Esophagus squamous epithelium (tissue), 5 donors: ENCODE measurements at places on chromosomes 16 and 17.

GRCh38 chr17:82789051-82789592, 37.3 kb downstream of the TBCD start:
- no peak for DNase-seq

DNA sequence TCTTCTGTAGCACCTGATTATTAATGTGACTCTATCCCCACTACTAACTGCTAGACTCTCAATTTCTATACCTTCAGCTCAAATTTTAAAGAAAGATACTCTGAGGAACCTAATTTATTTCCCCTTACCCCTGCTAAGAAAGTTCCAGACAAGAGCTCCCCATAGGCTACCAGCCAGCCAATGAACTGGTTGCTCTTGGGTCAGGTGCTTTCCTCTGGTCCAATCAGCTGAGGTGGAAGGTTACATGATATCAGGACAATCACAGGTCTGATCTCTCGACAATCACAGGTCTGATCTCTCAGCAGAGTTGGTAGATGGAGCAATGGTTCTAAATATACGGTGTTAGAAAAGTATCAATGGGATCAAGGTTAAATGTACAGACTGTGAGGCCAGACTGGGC, 86.8 kb downstream of the AXIN2 start:
- DNase-seq, result no peak

DNA sequence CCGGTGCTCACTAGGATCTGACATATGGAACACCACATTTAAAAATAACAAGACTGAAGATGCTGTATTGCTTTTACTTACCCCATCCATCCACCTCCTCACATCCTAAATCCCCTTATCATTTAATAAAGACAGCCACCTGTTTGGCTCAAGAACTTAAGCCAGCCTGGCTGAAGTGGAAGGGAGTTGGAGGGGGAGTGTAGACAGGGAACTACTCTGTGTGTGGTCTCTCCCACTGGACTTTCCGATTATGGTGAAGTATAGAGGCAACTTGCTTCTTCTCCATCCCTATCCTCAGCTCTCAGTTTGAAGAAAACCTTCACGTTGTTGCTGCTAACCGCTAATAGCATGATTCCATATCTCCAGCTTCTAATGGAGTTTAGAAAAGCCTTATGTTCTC, 313.4 kb downstream of the CDH11 start:
- DNase-seq, result no peak

GRCh38 chr17:28247671-28248555, 71.1 kb upstream of the TMEM97 start:
- no peak for DNase-seq

- DNase-seq, result no peak
These were observed 8.1 kb downstream of the TMEM97 start for GRCh38 chr17:28327031-28327607.

GRCh38 chr17:28191018-28191417, 128.0 kb upstream of the TMEM97 start:
- no peak for DNase-seq

- no peak for DNase-seq
These were observed 14.8 kb downstream of the MYLK3 start for GRCh38 chr16:46733319-46733830.

DNA sequence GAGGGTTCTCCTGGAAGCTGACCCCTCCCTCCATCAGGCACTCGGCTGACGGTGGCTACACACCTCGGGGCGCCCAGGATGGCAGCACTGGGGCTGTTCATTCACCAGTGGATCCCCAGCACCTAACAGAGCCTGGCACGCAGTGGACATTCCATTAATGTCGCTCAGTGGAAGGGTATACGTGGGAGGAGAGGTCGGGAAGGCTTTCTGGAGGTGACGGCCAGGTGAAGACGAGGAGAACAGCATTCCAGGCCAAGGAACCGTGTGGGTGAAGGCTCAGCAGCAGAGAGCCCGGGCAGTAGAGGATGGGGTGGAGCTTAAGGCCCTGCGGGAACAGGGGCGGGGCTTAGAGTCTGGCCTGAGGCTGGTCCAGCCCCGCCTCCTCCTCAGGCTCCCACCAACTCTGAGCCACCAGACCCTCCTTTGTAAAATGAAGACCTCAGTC, 2.5 kb upstream of the HS3ST6 start:
- DNase-seq, result no peak

DNA sequence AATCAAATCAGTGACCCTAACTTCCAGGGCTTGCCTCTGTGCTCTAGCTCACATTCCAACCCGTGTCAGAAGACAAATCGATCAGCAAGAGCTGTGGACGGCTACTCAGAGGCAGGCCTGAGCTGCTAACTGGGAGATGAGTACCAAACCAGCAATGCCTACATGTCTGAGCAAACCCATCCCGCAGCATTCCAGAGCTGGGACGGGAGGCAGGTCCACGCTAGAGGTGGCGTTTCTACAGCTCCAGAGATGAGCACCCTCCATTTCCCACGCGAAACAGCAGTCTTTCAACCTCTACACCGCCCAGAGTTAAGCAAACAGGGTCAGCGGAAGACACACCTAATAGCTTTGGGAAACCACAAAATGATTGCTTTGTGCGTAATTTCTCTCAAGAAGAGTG, 6.5 kb downstream of the NXN start:
- no peak for DNase-seq

GRCh38 chr17:70503449-70503848, 334.1 kb downstream of the KCNJ2 start:
- DNase-seq, result no peak

GRCh38 chr16:57924514-57924913, 46.4 kb downstream of the CNGB1 start:
- DNase-seq, result no peak

DNA sequence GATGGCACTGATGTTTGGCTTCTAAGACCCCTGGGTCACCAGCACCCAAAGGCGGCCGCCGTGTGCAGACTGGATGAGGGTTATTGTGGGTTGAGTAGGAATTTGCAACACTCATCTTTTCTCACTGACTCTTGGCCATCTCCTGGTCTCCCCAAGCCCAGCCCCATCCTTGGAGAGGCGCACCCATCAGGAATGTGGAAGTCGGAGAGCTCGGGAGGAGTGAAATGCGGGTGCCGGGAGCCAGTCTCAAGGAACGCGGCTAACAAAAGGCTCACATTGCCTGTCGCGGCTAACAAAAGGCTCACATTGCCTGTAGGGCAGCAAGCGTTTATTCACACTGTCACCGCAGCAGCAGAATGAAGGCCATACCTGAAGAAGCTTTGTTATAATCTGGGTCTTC, 248.6 kb downstream of the FOXL1 start:
- DNase-seq, result no peak

GRCh38 chr17:64174686-64175456, 44.9 kb upstream of the ERN1 start:
- no peak for DNase-seq

DNA sequence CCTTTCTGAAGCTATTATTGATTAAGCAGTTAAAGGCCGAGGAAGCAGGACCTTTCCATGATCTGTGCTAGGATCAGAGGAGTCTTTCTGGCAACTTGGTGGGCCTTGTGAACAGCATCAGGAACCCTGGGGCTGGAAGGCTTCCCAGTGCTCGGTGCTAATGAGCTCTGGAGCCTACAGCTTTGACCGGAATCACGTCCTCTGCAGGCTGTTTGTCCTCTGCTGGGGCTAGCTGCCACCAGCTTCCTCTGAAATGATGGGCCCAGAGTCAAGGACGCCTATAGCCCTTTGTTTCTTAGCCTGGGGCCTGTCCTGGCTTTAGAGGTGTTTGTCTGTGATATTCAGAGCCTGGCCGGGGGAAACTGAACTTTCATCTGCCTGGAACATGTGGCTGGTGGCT, 111.6 kb downstream of the SHISA9 start:
- DNase-seq, result no peak

- DNase-seq, result no peak
These were observed 22.6 kb downstream of the MAP3K3 start for GRCh38 chr17:63644846-63645245.
